ENCODE measurements at places on chromosomes 6 and 20.

DNA sequence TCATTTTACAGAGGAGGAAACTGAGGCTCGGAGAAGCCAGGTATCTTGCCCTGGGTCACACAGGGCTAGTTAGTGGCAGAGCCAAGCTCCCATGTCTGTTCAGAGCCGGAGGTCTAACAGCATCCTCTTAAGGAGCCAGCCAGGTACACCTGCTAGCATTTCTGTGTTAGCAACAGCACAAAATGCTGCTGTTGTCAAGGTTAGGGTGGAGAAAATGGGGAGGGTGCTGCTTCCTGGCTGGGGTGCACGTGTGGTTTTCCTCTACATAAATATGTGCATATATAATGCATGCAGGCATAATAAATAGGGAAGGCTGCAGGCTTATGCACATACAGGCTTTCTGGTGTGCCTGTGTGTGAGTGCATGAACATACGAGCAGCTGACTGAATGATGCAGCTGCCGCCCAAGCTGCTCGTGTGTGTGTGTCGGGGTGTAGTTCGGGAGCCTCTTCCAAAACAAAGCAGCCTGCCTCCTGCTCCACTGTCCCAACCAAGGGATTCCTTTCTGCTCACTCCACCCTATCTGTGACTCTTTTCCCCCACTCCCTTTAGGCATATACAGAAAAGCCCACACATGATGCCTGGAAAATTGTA is 86.6 kb downstream of the CD40 start:
- DNase-seq: no peak

- DNase-seq: no peak
Observed at GRCh38 chr20:40323361-40323794, 365.7 kb downstream of the MAFB start.

- DNase-seq: no peak
Observed at GRCh38 chr6:12944001-12944400, 227.4 kb downstream of the PHACTR1 start.

- DNase-seq: no peak
Observed at GRCh38 chr20:40657526-40657925, 31.5 kb downstream of the MAFB start.

DNA sequence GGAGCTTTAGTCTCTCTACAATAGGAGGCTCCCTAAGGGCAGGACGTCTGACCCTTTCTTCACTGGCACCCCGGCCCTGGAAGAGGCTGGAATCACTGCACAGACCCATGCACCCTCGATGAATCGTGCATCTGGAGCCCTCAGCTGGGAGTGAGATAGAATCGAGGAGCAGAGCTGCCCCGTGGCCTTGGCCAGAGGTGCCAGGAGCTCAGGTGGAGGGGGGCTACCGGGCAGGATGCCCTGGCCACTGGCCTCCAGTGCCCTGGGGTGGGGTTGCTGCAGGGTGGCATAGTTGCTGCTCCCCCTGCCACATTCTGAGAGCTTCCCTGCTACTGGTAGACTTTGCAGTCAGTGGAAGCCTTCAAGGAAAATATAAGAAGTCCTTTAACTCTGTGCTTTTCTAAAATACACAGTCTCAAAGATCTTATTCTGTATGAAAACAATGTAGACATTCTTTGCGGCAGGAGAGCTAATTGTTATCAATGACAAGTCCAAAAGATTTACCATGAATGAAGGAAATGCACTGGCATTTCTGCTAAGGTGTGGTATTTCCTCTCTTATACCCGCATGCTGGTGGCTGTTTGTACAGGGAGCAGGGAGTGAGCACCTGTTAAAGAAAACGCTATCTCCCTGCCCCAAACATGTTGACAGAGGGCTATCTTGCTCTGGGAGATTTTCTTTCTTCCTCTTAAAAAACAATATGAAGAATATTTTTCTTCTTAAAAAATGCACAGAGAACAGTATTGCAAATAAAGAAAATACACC is 122.8 kb downstream of the C6orf118 start:
- DNase-seq: no peak

GRCh38 chr20:43681991-43682410 is 15.1 kb downstream of the MYBL2 start:
- DNase-seq: no peak

Measured in iPS-NIHi11 (cell line).